ENCODE measurements at places on chromosomes 11 and 22.

GRCh38 chr11:111845276-111846028 lies 25.9 kb downstream of the ALG9 start:
- no peak for DNase-seq

DNA sequence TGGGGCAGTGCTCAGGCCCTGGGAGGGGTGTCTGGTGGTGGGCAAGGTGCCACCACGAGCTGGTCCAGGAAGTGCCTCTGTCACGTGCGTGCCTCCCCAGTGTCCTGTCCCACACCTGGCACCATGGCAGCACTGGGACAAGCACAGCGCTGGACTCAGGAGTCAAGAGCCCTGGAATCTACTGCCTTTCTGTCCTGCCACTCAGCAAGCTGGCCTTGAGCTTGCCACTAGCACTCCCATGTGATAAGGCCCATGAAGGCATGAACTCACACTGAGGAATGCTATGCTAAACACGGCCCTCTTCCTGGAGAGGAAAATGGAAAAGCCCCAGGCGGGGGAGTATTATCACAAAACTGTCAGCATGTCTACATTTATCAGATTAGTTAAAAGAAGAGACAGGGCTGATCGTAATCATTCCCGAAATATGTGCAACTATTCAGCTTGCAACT lies 50.7 kb upstream of the SLC35C1 start:
- no peak for DNase-seq

GRCh38 chr22:43275545-43276317 lies 67.4 kb downstream of the SCUBE1 start:
- no peak for DNase-seq

DNA sequence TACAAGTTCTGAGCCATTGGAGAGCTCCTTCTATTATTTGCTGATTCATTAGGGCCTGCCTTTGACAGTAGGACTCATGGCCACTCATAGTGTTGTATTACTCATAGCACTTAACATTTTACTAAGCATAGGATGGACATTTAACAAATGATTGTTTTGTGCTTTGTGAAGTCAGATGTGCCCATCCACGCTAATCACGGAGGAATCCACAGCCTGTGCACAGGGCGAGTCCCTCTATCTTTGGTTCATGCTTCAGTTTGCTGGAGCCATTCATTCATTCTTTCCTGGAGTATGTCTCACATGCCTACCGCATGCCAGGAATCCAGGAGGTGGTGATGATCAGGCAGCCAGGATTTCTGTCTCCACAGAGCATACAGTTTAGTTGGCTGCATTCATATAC lies 254.1 kb downstream of the NTM start:
- DNase-seq: no peak

DNA sequence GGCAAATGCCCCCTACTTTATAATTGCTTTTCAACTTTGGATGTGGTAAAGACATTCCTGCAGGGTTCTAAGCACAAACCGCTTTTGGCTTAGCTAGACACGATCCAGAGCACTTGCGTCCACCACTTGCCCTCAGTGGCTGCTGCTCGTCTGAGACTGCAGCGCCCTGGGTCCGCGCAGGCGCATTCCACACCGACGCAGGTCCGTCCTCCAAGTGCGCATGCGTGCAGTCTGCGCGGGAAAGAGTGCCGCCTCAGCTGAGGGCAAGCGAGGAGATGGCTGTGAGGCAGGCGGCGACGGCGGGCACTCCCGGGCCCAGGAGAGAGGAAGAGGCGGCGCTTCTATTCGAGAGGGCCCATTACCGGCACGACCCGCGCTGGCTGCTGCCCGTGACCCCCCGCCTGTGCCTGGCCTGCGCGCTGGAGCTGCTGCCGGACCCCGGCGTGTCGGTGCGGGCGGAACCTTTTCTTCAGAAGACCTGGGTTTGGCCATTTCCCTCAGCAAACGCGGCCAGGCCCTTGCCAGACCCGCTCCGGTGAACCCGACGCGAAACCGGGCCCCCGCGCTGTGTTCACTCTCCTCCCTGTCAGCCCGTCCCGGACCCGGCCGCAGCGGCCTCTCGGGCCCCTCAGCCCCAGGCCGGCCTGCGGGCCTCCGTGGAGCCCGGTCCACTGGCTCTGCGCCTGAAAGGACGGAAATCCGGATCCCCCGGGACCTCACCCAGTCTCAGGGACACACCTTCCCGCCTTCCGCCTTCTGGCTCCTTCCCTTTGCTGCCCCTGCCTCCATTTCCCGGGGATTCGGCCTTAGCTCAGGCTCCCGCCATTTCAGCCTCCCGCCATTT lies at the start of gene MEI1:
Gene MEI1 (plus strand): TSS at position 240 of the 844 bp plus-strand sequence. CDS start 36 bp downstream, at position 276.
- DNase-seq: peak; percentile 93

GRCh38 chr11:94518300-94518699 lies 6.0 kb downstream of the C11orf97 start:
- DNase-seq: no peak

GRCh38 chr11:118046964-118047700 lies 29.7 kb upstream of the TMPRSS4 start:
- peak; percentile 30 for DNase-seq

DNA sequence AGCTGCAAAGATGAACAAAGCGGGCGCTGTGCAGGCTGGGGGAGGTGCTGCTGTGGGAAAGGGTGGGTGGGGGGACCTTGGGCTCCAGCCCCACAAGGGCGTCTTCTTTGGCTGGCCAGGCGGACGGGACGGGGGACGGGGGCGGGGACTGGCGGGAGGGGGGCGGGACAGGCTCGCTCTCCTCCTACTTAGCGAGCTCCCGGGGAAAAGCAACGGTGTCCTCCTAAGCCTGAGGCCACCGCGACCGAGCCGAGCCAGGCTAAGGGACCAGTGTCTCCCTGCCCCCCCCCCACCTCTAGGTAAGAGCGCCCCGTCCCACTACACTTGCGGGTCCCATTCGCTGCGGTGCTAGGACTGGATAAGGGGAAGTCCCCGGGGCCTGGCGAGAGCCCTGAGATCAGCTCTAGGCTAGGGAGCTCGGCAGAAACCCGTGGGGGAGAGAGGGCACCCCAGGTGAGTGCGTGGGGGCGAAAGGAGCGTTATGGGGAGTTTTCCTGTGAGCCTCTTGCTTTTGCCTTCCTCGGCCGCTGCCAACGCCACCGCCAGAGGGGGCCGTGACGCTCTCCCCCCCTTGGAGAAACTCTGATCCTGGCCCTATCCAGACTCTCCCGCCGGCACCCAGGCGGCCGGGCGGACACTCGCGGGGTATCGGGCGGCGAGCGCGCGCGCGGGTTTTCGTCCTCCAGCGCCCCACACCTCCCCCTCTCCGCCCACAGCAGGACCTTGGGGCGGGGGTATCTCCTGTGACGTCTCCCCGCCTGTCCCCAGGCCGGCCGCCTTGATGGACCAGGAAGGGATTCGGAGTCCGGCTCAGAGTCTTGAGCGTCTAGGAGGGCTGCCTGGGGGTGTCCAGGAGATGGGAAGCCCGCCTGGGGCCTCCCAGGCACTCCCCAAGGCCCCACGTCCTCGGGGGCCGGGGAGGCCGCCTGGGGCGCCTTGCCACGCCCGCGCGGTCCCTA lies at the start of gene PHLDB1:
Gene PHLDB1 (plus strand): TSS at position 215 of the 959 bp plus-strand sequence. CDS start 6,222 bp downstream, outside the sequence.
- DNase-seq: peak; percentile 45

DNA sequence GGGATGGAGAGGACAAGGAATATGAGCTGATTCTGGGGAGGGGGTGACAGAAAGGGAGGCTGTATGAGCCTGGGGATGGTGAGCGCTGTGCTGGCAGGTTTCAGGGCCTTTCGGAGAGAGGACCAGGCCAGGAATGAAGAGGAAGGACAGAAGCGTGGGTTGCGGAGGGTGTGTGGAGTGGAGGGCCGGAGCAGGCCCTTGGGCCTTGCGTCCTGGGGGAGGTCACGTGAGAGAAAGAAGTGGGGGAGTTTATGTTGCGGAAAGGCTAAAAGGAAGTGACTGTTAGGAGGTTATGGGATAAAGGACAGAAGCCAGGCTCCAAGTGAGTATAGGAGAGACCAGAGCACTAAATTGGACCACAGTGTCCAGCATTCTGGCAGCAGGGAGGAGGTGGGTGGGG lies 17.5 kb downstream of the BCR start:
- DNase-seq: no peak

- no peak for DNase-seq
Observed at GRCh38 chr11:90747057-90747456, 524.2 kb upstream of the CHORDC1 start.

DNA sequence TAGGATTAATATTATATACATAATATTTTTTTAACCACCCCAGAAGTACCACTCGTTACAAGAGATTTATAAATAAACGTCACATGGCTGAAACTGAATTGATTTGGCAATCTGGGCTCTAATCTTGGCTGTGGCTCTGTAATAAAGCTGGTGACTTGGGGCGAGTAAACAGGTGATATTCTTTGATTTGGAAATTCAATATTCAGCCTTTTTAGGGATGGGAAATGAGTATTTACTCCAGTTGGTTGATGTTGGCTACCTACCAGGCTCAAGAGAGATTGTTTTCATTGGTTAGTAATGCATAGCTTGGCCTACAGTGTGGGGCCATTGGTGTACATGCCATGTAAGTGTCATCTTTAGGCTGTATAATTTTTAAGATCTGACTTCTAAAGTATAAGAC lies 117.7 kb upstream of the SORL1-AS1 start:
- no peak for DNase-seq

GRCh38 chr11:3840870-3841425 lies at the start of gene RHOG:
TSS of gene RHOG (minus strand) at chr11:3840959. CDS start at chr11:3828138, 12,821 bp downstream.
- no peak for DNase-seq

GRCh38 chr11:41431784-41432183 lies 27.7 kb downstream of the LRRC4C start:
- DNase-seq: no peak

DNA sequence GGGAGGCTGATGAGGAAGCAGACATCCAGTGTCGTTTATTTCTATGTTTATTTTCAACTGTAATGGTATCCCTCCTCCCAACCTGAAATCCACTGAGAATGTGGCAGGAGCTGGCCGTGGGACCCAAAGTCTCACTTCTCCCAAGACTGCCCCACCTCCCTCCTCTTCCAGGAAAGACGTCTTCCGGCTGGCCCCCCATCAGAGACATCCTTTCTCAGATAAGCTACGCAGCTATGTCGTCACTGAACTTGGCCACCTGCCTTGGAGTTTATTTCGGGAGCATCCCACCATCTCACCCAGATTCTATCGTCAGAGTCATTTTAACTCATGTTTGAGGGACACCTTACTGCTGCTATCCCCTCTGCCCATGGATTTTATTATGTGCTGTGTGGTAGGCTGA lies 13.9 kb downstream of the TMEM184B start:
- DNase-seq: no peak

- DNase-seq: no peak
Observed at GRCh38 chr22:37208401-37209139, 3.7 kb downstream of the SSTR3 start.

DNA sequence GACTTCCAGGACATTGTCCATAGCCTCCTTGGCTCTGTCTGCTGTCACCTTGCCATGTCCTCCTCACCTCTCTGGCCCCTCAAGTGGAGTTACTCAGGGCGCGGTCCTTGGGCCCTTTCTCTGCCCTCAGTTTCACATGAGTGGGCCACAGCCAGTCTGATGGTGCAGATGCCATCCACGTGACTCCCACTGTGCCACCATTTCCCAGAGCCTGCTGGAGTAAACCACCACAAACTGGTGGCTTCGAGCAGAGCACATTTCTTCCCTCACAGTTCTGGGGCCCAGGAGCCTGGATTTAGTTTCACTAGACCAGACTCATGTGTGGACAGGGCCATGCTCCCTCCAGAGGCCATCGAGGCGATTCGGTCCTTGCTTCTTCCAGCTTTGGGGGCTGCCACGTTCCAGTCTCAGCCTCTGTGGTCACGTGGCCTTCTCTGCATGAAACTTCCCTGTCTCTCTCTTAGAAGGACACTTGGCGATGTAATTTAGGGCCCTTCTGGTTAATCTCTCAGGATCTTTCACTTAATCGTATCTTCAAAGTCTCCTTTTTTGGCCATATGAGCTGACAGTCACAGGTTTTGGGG lies 14.6 kb downstream of the SMARCB1 start:
- DNase-seq: no peak

GRCh38 chr22:25327018-25327755 lies 107.7 kb downstream of the CRYBB2 start:
- no peak for DNase-seq

GRCh38 chr11:119875841-119876600 lies 147.0 kb upstream of the NECTIN1 start:
- no peak for DNase-seq

DNA sequence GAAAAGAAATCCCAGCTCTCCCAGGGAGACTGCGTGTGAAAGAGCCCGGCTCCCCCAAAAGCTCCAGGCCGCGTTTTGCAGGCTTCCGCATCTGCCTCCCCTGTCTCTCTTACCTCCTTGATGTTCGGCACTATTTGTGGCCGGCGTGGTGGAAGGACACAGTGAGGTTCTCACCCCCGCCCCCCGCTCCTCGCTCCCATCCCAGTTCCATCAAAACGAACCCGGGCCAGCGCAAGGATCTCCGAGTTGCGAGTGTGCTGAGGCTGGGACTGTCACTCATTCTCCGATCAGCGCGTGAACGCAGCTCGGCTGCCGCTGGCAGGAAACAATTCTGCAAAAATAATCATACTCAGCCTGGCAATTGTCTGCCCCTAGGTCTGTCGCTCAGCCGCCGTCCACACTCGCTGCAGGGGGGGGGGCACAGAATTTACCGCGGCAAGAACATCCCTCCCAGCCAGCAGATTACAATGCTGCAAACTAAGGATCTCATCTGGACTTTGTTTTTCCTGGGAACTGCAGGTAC lies at the start of gene NCAM1:
Gene NCAM1 (plus strand): TSS at position 275 of the 523 bp plus-strand sequence.
- DNase-seq: peak; percentile 21

GRCh38 chr22:17841836-17842235 lies 67.6 kb upstream of the BID start:
- no peak for DNase-seq

- DNase-seq: no peak
Observed at GRCh38 chr22:48803171-48803947, 1024.3 kb downstream of the BRD1 start.

- no peak for DNase-seq
Observed at GRCh38 chr11:32511926-32512325, 71.7 kb upstream of the EIF3M start.

GRCh38 chr22:46676479-46676878 lies 56.3 kb downstream of the GRAMD4 start:
- DNase-seq: no peak

DNA sequence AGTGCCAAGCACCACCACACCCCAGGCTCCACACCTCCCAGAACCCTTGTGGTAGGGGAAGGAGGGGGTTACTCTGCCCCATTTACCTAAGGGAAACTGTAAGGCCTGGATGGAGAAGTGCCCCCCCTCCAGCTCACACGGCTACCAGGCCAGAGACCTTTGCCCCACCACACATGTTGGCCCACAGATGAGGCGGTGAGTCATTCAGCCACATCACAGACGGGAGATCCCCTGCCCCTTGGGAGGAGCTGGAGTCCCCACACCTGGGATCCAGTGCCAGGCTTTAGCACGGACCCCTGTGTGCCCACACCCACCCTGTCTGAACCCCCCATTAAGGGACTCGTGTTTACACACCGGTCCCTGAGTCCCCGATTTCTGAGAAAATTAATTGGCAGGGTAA lies 24.9 kb downstream of the CDKN1C start:
- peak; percentile 65 for DNase-seq

DNA sequence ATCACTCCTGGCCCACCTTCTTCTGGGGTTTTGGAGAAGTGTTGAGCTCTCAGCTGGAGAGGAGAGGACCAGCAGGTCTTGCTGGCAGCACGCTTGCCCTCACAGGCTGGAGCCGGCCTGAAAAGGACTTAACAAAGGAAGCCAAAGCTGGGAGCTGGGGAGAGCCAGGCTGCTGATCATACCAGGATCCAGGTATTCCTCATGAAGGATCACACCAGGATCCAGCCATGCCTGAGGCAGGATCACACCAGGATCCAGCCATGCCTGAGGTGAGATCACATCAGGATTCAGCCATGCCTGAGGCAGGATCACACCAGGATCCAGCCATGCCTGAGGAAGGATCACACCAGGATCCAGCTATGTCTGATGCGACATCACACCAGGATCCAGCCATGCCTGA lies 17.0 kb downstream of the MRGPRD start:
- no peak for DNase-seq

Data from activated naive CD4-positive, alpha-beta T cell treated with anti-CD3 and anti-CD28 coated beads for 36 hours (primary cell).